ENCODE measurements at places on chromosomes 7 and 10.

GRCh38 chr10:123398180-123398591 is 244.0 kb downstream of the BUB3 start:
- DNase-seq = no peak

- DNase-seq = no peak
Observed at GRCh38 chr7:130887182-130887956, 153.4 kb upstream of the KLF14 start.

DNA sequence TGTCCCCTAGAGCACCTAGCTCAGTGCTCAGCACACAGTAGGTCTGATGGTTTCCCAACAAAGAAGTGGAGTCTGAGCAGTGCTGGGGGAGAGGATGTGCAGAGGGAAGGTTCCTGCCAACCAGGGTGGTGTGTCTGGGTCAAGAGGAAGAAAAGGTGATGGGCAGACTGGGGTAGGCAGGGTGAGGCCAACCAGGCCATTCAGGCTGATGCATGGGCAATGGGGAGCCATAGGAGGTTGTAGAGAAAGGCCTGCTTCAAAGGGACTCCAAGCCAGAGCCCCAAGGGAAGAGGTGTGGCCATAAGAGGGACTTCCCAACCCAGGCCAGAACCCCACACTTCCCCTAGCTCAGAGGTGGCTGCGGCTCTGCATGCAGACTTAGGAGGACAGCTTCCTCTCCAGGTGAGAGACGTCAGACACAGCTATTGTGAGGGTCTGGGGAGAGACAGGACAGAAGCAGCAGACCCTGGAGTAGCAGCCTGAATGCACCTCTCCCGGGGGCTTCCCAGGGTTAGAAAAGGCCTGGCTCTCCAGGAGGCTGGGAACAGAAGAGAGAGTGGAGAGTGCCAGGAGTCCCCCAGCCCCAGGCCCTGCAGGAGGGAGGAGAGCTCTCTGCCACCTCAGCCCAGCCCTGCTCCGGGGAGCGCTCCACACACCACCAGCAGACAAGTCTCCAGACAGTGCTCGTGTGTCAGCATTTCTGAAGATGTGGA is 87.4 kb upstream of the ZMIZ1 start:
- DNase-seq = no peak

- peak; percentile 3 for DNase-seq
Observed at GRCh38 chr7:69598081-69598486, at the start of gene AUTS2. TSS of gene AUTS2 (plus strand) at chr7:69598475. CDS start at chr7:69599654, 1,179 bp downstream.

GRCh38 chr7:115476671-115477181 is 553.8 kb downstream of the TFEC start:
- DNase-seq = no peak

- DNase-seq = no peak
Observed at GRCh38 chr10:24360282-24361127, 151.6 kb downstream of the KIAA1217 start.
